ENCODE measurements at places on chromosomes 1 and 21.

GRCh38 chr1:230231774-230232145 lies 164.7 kb downstream of the GALNT2 start:
- no peak for DNase-seq

DNA sequence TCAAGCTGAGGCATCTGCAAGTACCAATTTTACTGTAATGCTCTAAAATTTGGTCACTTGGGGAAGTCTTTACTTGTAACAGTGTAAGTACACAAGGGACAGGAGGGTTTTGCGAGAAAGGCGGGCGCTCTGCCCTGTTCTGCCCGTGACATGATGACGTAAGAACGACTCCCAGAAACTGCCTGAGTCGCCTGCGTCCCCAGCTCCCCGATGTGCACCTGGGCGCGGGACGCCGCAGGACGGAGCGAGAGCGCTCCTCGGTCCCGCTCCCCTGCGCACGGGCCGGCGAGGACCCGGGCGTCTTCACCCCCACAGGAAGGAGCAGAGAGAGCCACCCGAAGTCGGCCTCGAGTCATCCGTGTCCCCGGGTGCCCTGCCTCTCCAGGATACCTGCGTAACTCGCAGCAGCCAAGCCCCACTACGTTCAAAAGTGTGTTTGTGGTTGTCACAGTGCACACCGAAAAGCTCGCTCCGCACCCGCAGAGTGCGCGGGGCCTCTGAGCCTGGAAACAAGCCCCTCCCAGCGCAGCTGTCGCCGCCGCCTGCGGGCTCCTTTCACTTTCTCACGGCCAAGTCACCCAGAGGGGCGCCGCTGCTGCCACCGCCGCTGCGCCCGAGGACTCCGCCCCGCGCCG lies 3.3 kb upstream of the ZBTB18 start:
- no peak for DNase-seq

- no peak for DNase-seq
These were observed 46.5 kb downstream of the PKP1 start for GRCh38 chr1:201329801-201330200.

- DNase-seq, result no peak
These were observed 3.0 kb downstream of the PARK7 start for GRCh38 chr1:7964476-7964875.

DNA sequence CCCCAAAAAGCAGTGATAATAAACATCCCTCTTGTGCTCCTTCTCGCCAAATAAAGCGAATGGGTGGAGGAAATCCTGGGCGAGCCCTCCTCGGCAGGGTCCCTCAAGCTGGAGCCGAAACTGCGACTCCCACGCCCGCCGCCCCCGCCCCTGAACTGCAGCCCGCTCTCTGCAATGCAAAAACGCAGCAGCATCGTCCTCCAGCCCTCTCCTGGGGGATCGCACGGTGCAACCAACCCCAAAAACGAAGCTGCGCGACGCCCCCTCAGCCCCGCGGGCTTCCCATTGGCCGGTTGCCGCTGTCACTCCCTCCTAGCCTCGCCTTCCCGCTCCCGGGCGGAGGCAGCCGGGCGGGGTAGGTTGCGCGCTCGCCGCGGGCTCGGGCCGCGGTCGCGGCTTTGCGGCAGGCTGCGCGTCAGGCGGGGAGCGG lies at the start of gene TMCC2:
TSS of gene TMCC2 (plus strand) at position 363 of the 430 bp plus-strand sequence. CDS start 619 bp downstream, outside the sequence.
- peak; percentile 86 for DNase-seq
